Posterior vena cava (tissue), 2 donors: ENCODE measurements at places on chromosomes 1 and 21. TPM values are rescaled to one million over a fixed set of nuclear protein-coding genes. Genes with fewer than 3 reads are reported as not detected.

- DNase-seq = no peak
These were observed 435.6 kb upstream of the CHRM3 start for GRCh38 chr1:238950784-238951183.

DNA sequence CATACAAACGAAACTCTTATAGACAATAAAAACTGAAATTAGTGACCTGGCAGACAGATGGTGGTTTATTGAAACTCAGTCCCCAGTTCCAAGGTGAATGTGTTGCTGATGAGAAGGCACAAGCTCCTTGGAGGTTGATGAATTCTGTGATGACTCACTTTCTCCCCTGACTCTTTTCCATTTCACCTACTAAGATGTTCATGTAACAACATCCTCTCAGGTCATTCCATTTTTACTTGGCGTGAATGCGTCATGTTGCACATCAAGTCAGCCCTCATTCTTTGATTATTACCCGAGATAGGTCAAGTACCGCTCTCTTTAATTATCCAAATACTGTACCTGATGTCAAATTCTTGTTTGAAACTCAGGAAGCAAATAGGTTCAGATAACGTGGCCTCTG is 10.1 kb upstream of the IL10RB start:
- DNase-seq = no peak

GRCh38 chr1:10179406-10180091 is 30.8 kb upstream of the KIF1B start:
- DNase-seq = peak; percentile 73

GRCh38 chr1:2845869-2846268 is 44.4 kb upstream of the TTC34 start:
- DNase-seq = no peak

DNA sequence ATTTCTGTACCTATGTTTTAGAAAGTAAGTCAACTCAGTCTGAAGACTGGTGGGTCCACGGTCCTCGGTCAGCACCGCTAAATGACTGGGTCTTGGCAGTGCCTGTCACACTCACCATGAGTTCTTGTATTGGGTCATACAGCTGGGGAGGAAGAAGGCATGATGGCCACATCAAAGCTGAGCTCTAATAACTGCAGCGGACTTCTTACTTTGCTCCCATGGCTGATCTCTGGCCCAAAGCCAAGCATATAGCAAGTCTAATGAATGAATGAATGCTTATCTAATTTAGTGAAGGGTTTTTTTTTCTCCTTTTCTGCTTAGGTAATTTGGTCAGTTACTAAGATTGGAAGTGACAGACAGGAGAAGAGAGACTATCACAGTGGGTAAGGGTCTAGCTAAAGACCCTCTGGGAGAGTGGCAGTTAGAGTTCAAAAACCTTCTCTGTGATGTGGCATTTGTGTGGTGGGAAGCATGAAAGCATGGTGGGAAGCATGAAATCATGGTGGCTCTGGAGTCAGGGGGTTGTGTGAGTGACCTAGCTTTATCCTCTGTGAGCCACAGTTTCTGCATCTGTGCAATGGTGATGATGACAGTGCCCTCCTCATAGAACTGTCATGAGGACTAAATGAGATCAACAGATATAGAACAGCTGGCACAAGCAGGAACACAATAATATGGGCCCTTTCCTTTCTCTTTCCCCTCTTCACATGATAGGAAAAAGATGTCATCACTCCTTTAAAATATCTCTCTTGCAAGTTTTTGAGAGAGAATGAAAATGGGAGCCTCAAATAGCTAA is 78.9 kb upstream of the JAK1 start:
- no peak for DNase-seq

DNA sequence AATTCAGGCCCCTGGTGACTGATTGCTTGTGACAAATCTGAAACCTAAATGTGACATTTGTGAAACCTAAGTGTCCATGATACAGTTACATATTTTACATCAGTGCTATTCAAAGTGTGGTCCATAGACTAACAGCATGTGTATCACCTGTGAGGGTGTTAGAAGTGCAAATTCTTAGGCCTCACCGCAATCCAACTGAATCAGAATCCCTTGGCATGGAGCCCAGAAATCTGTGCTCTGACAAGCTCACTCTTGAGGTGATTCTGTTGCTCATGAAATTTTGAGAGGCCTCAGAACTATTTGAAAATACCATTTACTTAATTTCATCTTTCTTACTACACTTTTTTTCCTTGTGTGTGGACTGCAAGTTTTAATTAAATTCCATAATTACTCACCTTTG is 587.9 kb downstream of the ADGRL2 start:
- no peak for DNase-seq

DNA sequence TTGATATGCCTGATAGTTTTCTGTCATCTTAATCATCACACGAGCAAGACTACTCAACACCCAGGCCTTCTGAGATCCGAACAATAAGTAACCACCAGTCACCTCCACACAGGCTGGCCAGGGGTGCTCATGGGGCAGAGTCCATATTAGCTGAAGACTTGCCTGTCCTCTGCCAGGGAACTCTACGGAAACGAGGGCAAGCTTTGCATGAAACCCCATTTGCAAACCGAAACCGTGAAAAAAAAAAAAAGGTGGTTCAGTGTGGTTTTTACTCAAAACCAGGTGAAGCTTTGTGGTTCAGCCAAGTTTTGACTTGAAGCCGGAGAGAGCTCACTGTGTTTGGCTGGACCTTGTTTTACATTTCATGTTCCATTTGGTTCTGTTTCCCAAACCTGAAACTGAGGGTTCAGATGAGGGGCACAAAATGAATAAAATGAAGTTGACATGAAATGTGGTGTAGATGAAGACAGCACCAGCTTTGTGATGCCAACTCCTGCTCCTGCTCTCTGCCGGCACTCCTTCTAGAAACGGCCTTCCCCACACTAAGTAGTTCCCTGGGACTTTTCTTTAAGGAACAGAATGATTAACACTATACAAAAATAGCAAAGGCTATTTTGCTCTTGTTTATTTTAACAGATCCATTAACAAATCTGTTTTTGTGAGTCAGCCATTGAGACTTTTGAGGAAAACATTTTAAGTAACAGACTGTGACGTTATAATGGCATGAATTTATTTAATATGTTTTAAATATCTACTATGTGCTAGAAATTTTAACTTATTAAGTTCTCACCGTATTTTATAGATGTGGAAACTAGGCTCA is 74.7 kb downstream of the RUNX1 start:
- DNase-seq = no peak

- DNase-seq = no peak
These were observed 930.5 kb downstream of the ADGRL2 start for GRCh38 chr1:82731216-82731615.

DNA sequence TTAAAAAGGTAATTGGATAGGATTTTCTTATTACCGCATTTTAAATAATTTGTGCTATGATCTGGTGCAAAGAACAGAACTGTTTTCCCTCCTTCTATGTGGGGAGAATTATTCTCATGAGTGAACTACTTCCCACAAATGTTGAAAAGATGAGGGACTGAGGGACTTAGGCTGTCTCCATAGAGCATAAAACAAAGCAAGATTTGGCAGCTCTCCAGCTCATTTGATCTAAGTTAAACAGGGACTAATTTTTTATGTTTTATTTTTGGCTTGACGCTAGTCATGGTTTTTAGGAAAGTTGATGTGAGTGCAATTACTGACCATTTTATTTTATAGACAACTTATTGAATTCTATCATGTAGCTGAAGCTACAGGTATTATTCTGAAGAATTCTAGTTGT is 362.3 kb downstream of the HLX start:
- no peak for DNase-seq

GRCh38 chr1:53089478-53090226 is 27.6 kb downstream of the PODN start:
- DNase-seq = no peak

GRCh38 chr1:23978805-23979204 is 1.3 kb downstream of the SRSF10 start:
- DNase-seq = no peak

- no peak for DNase-seq
These were observed 25.5 kb downstream of the CAPN9 start for GRCh38 chr1:230772457-230773395.

GRCh38 chr1:37448691-37449417 is 25.5 kb upstream of the ZC3H12A start:
- DNase-seq = no peak

GRCh38 chr1:50419192-50419906 is 3.9 kb downstream of the DMRTA2 start:
- no peak for DNase-seq

DNA sequence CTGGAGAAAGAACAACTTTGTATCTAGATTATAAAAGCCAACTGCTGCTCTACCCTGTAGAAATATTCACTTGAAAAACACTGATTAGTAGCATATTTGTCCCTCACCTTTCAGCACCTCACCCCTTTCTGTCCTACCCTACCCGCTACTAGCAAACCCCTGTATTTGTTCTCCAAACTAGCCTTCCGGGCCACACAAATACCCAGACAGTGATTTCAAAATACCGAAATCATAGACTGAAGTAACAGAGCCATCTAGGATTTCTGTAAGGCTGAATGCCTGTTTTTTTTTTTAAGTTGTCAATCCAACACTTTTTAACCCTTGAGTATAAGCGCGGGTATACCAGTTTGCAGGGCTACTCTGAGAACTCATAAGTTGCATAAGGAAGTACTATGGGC is 398 bp upstream of the DPT start:
- DNase-seq = no peak

DNA sequence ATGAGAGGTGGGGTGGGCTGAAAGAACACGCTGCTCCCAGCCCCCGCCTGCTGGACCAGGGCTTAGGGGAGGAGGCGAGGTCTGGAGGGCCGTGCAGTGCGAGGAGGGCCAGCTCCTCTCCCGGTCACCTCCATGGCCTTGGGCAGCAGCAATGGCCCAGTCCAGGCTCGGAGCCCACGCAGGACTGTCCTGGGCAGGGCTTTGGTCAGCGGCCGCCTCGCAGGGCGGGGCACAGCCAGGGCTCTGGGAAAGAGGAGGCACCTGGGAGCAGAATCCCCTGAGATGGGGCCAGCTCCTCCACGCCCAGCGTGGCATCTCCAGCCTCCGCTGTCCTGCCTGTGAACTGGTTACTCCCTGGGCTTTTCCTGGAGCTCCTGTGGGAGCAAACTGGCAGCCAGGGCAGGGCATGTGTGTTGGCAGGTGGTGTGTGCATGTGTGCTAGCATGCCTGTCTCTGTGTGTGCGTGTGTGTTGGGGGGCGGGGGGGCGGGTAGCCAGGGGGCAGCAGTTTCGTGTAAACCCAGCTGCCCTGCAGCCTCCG is 27.4 kb downstream of the ARHGEF16 start:
- DNase-seq = no peak

DNA sequence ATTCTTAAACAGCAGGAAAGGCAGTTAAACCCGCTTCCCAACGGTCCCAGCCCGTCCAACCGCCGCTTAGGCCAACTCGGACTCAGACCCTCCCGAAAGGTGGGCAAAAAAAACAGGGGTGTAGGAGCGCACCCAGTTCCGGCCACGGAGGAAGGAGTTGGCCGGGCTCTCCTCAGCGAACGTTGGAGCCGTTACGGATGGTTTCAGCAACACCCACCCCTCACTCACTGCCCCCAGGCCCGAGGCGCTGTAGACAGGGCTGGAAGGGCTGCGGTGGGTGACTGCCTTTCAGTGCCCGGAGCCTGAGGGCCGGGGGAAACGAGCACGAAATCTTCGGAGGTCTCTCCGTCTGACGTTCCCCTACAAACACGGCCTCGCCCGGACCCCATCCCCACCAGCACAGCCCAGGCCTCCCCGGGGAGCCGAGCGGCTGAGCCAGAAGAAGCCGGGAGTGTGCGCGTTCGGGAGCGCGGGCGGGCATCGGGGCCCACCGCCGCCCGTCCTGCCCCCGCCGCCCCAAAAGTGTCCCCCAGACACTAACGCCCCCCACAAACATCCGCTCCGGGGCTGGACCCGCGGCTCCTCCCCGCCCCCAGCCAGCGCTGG is 1.3 kb downstream of the KDM5B start:
- no peak for DNase-seq

DNA sequence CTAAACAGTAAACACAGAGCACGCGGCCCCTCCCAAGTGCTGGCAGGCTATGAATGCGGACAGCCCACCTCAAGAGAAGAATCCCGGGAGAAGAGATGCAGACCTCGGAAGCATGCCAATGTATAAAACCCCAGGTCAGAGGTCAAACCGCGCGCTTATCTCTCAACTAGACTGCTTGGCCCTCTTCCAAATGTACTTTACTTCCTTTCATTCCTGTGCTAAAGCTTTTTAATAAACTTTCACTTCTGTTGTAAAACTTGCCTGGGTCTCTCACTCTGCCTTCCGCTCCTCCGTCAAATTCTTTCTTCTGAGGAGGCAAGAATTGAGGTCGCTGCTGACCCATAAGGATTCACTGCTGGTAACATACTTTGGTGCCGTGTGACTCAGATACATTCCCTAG is 216.0 kb downstream of the S1PR1 start:
- DNase-seq = no peak

DNA sequence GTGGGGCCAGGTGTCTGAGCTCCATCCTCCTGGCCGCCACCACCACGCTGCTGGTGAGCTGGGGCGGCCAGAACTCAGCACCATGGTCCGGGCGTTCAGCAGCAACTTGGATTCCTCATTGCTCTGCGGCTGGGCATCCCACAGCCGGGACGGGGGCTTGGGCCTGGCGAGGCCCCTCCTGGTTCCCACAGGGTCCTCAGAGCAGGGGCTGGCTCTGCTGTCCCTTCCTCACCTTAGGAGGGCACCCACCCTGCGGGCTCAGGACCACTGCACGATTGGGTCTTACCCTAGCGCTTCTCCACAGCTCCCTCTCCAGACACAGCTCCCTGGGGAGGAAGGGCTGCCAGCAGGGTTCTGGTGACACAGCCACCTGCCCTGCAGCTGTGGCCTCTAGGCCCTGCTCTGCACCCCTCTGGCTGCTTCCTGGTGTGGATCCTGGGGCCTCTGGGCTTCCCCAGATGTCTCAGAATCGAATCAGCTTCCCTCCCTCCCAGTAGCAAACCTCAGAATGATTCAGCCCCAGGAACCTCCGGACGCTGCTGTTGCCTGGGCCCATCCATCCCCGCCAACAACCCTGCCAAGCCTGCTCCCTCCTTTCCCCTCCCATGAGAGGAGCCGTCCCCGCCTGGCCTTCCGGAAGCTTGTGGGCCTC is 25.0 kb downstream of the CRYAA start:
- peak; percentile 71 for DNase-seq

DNA sequence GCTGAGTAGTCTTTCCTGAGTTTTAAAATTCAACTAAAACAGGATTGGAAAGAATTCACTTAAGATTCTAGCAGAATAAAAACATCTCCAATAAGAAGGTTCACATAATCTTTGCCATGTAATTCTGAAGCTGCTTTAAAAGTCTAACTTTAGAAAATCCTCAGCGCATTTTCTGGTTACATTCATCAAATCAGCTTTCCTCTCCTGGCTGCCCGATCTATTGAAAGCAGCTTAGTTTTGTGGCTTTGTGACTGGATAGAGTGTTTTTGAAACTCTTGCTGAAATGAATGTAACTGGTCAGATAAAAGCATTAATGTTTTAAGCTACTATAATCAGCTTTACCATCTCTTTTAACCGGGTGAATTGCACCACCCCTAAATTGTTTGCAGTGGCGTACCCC is 66.8 kb downstream of the DOP1B start:
- DNase-seq = no peak

CELA2B gene
- not detected for total RNA-seq

DISC1 gene
- total RNA-seq = 10.9 TPM

SFN gene
- 6.7 TPM for total RNA-seq

FAM167B gene
- 8.6 TPM for total RNA-seq

DEPDC1 gene
- 0.19 TPM for total RNA-seq

MEAF6 gene
- total RNA-seq = 49.6 TPM

ASAP3 gene
- total RNA-seq = 51.4 TPM

TMEM234 gene
- 15.9 TPM for total RNA-seq
